Lung microvascular endothelial cell (primary cell): ENCODE measurements at places on chromosomes 13 and 19. TPM values are rescaled to one million over a fixed set of nuclear protein-coding genes. Genes with fewer than 3 reads are reported as not detected.

DNA sequence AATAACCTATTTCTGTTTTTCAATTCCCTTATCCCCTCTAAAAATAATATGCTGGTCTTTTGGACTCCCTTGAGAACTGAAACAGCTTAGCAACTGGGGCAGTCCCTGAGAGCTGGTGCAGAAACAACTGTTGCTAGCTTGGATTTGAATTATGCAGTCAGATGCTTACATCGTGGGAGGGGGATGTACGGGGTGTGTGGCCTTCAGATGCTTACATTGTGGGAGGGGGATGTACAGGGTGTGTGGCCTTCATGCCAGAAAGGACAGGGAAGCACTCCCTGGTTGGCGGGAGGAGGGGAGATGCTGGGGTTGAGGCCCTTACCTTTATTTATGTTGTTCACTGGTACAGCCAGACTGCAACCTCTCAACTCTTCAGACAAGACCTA, 25.6 kb downstream of the LRCH1 start:
- no peak for DNase-seq

DNA sequence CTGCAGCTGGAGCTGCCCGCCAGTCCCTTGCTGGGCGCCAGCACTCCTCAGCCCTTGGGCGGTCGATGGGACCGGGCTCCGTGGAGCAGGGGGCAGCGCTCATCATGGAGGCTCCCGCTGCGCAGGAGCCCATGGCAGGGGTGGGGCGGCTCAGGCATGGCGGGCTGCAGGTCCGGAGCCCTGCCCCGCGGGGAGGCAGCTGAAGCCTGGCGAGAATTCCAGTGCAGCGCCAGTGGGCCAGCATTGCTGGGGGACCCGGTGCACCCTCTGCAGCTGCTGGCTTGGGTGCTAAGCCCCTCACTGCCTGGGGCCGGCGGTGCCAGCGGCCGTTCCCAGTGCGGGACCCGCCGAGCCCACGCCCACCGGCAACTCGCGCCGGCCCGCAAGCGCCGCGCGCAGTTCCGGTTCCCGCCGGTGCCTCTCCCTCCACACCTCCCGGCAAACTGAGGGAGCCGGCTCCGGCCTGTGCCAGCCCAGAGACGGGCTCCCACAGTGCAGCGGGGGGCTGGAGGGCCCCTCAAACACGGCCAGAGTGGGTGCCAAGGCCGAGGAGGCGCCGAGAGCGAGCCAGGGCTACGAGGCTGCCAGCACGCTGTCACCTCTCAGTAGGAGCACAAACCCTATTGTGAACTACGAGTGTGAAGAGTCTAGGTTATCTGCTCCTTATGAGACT, 687.1 kb downstream of the PCDH17 start:
- DNase-seq = no peak

DNA sequence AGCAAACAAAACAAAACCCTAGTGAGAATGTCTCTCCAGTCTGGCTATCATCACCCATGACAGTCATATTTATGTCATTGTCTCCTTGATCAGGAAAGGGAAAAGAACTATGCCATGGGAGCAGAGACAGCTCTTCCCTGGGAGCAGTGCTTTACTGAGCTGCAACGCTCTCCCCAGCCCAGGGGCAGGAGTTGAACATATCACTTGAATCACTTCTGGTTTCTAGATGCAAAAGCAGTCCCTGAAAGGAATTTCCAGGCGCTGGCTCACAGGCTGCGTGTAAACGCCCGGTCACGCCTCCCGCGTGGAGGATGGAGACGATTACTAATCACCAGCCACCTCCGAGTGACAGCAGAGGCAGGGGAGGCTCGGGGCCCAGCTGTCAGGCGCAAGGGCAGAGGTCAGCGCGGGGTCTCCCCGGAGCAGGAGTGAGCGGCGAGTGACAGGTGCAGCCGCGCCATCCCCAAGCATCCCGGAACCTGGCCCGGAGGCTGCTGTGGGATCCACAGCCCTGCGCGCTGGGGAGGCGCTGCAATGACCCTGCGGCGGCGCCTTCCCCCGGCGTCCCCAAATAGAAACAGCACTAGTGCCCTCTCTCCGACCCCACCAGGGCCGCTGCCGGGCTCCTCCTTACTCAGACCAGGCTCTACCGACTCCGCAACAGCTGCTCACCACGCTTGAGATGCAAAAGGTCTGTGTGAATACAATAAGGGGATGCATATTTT, 23.5 kb upstream of the DCLK1 start:
- peak; percentile 18 for DNase-seq

The KDELR1 gene
- total RNA-seq = 34.9 and 37.0 TPM in 2 replicates

The CEACAM4 gene
- total RNA-seq = not detected in 2 replicates

- DNase-seq = peak; percentile 42
Measured at GRCh38 chr19:4304538-4305256, at the start of gene FSD1. Gene FSD1 (plus strand): TSS chr19:4304598. CDS start chr19:4304747, 149 bp downstream.

The TBXA2R gene
- 0.99 and 1.5 TPM in 2 replicates for total RNA-seq

DNA sequence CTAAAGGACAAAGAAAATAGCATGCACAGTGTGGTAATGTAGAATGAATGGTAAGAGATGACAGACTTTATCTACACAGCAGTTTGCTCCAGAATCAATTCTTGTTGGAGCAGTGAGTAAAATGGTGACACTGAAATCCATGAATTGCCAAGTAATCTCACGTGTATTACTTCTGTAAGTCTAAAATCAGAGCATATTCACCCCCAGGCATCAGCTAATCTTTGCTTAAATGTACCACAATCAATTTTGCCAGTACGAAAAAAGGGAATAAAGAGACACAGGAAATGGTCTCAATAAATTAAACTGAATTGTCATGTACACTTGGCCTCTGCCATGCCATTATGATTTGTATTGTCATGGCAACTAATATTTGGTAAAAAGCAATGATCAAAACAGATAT, 294.2 kb downstream of the PCDH17 start:
- DNase-seq = no peak

- DNase-seq = no peak
Measured at GRCh38 chr13:73683746-73684145, 450.5 kb downstream of the KLF12 start.

GRCh38 chr13:44188257-44188656, 185.4 kb upstream of the SERP2 start:
- DNase-seq = peak; percentile 38

The PODNL1 gene
- total RNA-seq = not detected in 2 replicates

GRCh38 chr13:20902438-20903163, at the start of gene XPO4:
Gene XPO4 (minus strand): TSS chr13:20902746. CDS start chr13:20902738, 8 bp downstream.
- DNase-seq = peak; percentile 88

DNA sequence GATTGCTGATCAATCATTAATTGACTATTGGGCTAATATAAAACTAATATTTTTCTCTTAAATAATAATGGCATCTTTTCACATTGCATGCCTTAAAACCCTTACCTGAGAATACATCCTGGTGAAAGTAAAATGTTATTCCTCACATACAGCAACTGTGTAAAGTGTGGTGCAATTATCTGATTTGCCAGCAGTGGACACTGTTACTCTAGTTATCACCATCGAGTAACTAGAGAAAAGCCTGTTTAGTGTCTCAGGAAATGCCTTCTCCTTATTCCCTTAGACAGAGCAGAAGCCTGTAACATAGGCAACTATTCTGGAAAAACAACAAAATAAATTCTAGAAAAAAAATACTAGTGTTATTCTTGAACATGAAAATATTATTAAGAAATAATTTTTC, 459.8 kb downstream of the FGF14 start:
- peak; percentile 35 for DNase-seq

- no peak for DNase-seq
Measured at GRCh38 chr19:46624958-46625661, at the start of gene PTGIR. Gene PTGIR (minus strand): TSS chr19:46625089. CDS start chr19:46624225, 864 bp downstream.

The TPTE2 gene
- not detected in 2 replicates for total RNA-seq
